ENCODE measurements at places on chromosomes 5 and 9.

GRCh38 chr9:108831496-108832178 is 24.1 kb downstream of the ACTL7B start:
- DNase-seq: no peak

DNA sequence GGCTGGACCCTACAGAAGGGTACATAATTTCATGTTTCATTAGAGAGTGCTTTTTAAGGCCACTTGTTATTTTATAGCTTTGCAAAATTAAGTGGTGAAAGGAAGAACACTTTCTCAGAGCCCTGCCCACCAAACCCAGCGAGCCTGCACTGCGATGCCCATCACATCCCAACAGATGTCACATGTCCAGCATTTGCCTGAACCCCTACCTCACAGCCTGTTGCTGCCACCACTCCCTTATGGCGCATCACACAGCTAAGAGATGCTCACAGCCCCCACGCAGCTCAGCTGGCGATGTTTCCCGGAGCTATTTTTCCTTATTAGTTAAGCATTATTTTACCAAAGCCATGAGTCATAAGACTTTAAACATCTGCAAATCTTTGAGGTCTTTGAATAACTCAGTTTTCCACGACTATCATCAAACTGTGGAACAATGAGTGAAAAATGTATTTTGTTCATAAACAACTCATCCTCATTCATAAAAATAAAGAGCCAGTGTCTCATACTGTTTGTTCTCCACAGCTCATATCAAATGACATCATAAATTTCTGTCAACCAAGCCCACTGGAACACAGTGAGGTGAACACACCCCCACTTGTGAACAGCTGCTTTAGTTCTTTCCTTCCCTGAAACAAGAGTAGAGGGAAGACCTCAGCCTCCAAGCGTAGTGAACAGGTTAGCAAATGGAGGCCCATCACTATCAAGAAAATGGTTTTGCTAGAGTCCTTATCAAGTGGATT is 104.9 kb downstream of the SYK start:
- DNase-seq: no peak

GRCh38 chr5:7755958-7756357 is 95.0 kb downstream of the CFAP90 start:
- no peak for DNase-seq

- no peak for DNase-seq
Measured at GRCh38 chr5:142421621-142422397, 97.0 kb upstream of the SPRY4 start.

- no peak for DNase-seq
Measured at GRCh38 chr9:76453785-76454184, 5.2 kb upstream of the GCNT1 start.

Data from NCI-H1436 treated with DMSO at 0.1 percent for 48 hours (cell line).